ENCODE measurements at places on chromosomes 4 and X.

DNA sequence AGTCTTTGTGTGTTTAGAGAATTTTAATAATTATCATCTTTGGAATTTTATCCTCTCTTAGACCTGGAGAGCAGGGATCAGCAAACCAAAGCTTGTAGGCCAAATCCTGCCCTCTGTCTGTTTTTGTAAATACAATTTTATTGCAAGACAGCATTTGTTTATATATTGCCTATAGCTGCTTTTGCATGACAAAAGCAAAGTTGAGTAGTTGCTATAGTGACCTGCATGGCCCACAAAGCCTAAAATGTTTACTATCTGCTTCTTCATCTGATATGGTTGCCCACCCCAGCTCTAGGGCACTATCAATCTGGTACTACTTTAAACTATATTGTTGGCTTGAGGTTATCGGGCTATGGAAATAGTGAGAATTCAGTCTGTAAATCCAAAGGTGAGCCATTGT, 80.3 kb downstream of the GPAT3 start:
- no peak for DNase-seq

- DNase-seq: peak; percentile 24
These were observed 338.3 kb upstream of the GALNT7 start for GRCh38 chr4:172830295-172830764.

DNA sequence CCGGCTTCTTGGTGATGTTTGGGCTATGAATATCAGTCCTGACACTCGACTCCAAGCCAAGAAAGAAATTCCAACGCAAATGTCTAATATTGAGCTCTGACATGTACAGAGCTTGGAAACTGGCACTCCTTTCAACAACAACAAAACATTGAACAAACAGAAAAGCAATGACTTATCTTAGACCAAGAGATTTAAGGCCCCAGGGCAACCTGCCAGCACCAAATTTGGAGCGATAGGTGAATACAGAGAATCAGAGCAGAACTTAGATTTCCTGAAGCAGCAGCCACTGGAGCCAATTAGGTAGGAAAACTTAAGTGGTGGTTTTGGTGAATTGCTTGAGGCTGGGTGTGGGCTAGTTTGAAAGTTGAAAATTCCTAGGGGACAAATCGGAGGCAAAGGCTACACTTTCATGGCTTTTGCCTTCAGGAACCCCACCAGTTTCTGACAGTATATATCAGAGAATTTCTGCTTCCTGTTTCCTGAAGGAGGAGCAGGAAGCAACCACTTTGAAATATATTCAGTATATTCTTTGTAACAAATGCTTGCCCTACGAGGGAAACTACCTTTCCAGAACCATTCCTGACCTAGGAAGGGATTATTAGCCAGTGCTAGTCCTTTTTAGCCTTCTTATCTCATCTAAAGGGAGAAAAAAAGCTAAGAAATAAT, 10.1 kb upstream of the FMR1 start:
- no peak for DNase-seq

DNA sequence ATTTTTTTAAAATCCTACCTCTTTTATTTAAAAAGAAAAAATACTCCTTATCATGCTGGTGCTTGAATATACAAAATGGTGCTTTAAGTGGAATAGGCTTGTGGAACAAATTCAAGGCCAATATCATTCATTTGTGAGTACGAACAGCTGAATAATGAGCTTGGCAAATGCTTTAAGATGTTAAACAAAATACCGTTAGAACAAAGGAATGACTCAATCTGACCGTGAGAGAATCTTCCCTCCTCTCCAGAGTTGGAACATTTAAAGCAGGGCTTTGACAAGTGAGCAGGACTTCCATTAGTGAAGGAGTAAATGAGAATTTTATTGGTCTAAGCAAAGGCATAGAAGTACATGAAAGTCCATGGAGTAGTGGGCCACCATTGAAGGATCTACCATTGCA, 74.5 kb downstream of the DCLK2 start:
- DNase-seq: no peak

GRCh38 chr4:61831987-61832386, 631.9 kb downstream of the ADGRL3 start:
- no peak for DNase-seq

- DNase-seq: peak; percentile 2
These were observed 4.0 kb downstream of the NUDT10 start for GRCh38 chrX:51336584-51336983.

- no peak for DNase-seq
These were observed at the start of gene SMIM10L2A for GRCh38 chrX:135421932-135422809. TSS of gene SMIM10L2A (plus strand) at chrX:135421944. CDS start at chrX:135422132, 188 bp downstream.

DNA sequence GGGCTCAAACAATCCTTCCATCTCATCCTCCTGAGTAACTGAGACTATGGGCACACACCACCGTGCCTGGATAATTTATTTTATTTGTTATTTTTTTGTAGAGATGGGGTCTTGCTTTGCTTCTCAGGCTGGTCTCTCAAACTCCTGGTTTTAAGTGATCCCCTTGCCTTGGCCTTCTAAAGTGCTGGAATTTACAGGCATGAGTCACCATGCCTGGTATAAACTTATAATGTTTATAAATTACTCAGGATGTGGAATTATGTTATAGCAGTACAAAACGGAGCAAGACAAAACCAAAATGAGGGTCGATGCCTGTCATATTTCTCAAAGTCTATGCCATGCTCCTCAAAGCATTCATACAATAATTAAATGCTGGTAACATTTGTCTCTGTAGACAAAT, 29.8 kb upstream of the TEX13C start:
- no peak for DNase-seq

DNA sequence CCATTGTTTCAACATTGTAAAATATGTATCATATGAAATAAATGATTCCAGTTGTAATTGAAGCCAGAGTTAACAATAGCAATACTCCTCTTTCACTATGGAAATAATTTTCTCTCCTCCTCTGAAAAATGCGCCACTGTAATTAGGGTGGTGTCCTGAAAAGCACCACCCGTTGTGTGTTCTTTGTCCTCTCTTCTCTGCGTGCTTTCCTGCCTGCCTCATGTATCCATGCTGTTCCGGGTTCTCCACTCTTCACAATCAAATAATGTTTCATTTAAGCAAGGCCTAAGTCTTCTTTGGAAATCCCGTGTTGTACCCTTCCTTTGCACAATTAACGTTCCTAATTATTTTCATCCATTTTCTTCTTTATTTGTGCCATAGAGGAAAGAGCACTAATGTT, 293.3 kb downstream of the ADGRL3 start:
- no peak for DNase-seq

DNA sequence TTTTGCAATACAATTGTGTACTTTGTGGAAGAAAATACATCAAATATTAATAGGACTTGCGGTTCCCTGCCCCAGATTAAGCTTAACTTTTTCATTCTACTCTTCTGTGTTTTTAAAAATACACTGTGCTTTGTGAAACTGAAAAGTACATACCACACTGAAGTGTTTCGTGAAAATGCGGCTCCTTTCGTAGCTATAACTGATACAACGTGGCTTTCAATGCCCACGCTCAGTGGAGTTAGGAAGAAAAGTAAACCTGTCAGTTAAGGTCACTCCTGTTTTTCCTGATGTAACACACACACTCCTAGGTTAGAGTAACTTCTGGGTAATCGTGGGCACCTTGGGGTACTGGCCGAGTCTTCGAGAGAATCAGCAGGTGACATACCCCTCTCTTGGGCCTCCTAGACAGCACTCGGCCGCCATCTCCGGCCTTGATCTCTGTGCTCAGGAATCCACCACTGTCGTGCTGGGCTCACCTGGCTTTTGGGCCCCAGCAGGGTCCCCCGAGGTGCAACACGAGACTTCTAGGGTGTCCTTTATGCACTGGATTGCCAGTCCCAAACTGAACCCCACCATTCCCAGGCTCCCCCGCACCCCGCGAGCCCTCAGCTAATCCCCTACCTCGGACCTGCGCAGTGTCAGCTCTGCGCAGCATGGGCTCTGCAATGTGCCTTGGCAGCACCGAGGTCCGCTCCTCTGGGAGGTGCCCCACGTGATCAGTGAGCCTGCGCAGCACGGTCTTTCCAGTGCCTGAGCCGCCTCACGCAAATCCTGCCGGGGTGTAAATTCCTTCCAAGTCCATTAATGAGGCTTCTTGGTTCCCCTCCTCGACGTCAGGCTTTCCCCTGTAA, 162.6 kb upstream of the INTU start:
- no peak for DNase-seq

DNA sequence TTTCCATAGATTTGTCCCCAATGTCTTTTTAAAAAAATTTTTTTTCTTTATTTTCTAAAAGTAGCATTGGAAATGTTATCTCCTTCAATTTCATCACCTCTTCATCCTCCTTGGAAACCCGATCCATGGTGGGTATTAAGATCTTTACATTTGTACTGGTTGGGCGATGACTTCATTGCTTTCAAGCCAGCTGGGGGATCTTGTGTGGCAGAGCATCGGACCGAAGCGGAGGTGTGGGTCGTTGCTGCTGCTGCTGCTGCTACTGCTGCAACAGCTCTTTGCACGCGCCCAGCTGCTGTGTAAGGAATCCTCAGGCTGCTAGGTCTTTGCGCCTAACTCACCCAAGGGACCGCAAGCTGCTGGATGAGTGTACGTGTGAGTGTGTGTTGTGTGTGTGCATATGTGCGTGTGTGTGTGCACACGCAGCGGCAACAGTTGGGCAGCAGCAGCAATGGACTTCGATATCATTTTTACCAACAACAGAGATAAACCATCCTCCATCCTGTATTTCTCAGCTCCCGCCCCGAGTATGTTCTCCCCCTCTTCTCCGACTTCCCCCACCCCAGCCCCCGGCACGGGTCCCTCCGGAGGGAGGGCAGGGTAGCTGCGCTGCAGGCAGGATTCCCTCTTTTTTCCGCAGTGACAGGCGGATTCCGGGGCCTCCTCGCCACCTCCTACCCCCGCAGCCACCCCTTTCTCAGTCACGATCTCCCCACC, 768 bp upstream of the CDKL5 start:
- peak; percentile 7 for DNase-seq

DNA sequence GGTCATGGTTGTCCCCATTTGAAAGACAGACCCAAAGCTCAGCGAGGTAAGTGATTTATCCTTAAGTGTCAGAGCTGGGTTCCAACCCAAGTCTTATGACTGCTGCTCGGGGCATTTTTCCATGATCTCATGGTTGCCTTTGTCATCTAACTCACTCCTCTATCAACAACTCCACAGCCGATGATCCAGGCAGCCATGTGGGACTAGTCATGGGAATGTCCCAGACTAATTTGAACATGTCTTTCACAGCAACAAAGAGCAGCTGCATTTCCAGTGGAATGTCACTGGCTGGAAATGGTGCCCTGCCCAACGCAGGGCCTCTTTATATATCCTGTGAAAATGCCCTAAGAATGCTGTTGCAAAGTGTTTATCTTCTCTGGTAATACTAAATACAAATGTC, 284.8 kb upstream of the PPARGC1A start:
- no peak for DNase-seq

- no peak for DNase-seq
These were observed 23.6 kb upstream of the ADRA2C start for GRCh38 chr4:3742610-3743009.

DNA sequence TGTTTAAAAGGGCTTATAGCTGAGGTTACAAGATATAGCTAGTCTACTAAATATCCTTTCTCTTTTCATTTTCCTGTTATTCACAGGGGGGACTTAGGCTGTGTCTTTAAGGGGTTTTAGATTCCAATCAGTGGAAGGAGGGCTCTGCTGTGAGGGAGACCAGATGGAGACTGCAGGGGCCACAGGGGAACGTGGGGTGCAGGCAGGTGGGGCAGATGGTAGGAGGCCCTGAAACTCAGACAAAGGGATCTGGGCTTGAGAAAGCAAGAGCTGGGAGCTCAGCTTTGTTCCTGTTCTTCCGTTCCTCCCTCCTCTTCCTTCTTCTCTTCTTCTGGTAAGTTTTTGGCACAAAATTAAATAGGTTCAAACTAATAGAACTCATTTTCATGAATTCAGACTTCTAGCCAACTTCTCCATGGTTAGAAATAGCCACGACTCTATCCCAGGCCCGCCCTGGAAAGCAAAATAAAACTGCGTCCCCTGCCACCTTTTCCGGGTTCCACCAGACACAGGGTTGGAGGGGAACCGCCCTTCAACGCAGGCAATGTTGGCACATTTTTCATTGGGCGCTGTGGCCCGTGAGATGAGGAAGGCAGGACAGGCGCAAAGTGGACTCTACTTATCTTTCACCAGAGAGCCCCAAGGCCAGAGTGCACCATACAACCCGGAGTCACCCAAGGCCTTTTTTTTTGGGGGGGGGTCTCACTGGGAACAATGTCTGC, 3.5 kb upstream of the TMSB4X start:
- no peak for DNase-seq

GRCh38 chr4:71537551-71538065, 198.8 kb downstream of the SLC4A4 start:
- no peak for DNase-seq

DNA sequence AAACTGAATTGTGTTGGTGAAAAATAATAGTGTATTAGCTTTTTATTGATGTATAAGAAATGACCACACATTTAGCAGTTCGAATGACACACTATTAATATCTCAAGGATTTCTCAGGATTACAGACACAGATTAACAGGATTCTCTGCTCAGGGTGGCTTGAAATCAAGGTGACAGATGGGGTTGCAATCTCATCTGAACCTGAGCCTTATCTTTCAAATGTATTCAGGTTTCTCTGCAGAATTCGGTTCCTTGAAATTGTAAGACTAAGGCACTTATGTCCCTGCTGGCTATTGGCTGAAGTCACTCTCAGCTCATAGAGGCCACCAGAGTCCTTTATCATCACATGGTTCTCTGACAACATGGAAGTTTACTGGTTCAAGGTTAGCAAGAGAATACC, 1780.1 kb downstream of the ARAP2 start:
- no peak for DNase-seq

DNA sequence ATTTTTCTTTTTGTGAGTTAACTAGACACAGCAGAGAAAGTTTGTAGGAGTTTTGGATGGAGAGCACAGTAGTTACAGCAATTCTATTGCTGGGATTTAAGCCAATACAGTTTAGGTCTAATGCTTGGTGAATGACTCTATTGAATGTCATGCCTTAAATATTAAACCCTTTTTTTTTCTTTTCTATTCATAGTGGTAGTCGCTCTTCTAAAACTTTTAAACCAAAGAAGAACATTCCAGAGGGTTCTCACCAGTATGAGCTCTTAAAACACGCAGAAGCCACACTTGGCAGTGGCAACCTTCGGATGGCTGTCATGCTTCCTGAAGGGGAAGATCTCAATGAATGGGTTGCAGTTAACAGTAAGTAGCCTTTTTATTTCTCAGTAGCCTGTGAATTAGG, 34.8 kb upstream of the DCK start:
- no peak for DNase-seq

DNA sequence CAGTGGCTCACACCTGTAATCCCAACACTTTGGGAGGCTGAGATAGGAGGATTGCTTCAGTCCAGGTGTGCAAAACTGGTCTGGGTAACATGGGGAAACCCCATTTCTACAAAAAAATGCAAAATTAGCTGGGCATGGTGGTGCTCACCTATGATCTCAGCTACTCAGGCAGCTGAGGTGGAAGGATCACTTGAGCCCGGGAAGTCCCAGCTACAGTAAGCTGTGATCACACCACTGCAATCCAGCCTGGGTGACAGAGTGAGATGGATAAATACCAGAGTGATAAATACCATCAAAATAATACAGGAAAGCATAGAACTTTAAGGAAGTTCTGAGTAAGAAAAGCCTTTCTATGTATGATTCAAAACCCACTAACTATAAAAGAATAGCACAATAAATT, 52.8 kb downstream of the LRBA start:
- DNase-seq: no peak

- DNase-seq: no peak
These were observed 11.6 kb downstream of the FGA start for GRCh38 chr4:154578919-154579318.
